GM10248 (cell line): ENCODE measurements at places on chromosomes 1 and 21.

- DNase-seq, result no peak
Measured at GRCh38 chr1:38932571-38932970, 9.1 kb downstream of the RHBDL2 start.

GRCh38 chr1:220572416-220572815, 44.5 kb downstream of the MARK1 start:
- no peak for DNase-seq

DNA sequence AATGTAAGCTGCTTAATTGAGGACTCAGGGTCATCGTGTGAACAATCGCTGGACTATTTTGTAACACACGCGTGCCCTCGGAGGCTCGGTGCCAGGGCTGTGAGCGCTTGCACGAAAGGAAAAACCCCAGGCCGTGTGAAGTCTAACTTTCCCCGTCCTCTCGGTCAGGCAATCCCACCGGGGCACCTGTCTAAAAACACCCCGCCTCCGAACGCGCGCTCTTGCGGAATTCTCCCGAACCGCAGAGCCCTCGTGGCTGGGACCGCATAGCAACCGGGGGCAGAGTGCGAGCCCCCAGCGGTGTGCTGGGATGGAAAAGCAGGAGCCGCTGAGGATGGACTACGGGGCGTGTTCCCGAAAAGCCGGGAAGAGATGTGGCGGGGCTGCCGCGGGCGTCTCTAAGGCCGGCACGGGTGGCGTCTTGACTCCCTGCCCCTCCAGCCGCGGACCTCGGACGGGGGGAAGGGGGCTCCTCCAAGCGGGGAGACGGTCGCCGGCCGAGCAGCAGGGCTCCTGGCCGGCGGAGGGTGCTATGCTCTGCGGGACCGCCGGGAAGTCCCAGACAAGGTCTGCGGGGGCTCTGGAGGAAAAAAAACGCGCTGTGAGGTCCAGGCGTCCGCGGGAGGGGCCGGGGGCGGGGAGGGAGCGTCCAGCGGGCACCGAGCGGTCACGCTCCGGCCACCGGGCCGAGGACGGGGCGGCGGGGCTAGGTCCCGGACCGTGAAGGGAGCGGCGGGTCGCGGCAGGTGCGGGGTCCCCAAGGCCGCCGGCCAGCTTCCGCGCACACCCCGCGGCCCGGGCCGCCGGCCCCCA, 936 bp downstream of the ZBTB21 start:
- DNase-seq, result peak; percentile 45

GRCh38 chr21:16592381-16592780, 862.6 kb downstream of the USP25 start:
- no peak for DNase-seq

- DNase-seq, result peak; percentile 82
Measured at GRCh38 chr1:200888349-200888838, 6.3 kb upstream of the INAVA start.

GRCh38 chr21:43034101-43034500, 41.5 kb downstream of the CBS start:
- no peak for DNase-seq

DNA sequence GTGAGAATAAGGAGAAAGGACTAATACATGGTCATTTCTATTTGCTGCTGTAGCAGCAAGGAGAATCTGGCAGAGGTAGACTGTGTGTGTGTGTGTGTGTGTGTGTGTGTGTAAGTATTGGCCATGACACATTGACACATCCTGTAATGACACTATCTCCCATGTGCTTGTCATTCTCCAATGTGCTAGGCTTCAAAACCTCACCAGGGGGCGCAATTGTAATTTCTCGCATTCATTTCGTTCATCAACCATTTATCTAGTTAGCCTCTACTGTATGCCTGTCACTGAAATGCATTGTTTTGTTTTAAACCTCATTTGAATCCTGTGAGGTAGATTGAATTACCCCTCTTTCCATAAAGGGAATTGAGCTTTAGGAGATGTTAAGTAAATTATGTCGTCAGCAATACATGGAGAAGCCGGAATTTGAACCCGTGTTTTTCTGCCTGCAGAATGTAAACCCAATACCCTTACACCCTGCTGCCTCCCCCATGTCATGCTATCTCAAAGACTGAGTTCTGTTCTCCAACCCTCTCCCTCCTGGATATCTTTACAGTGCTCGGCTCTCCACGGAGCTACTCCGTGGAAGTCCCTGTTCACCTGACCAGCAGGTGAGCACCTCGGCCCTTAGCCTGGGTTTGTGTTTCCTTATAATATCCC, 100.8 kb downstream of the UCK2 start:
- DNase-seq, result peak; percentile 74

- DNase-seq, result no peak
Measured at GRCh38 chr1:218616681-218617080, 271.5 kb downstream of the TGFB2 start.

- no peak for DNase-seq
Measured at GRCh38 chr21:18265944-18266343, 21.3 kb downstream of the CHODL start.
